ENCODE measurements at places on chromosomes 13 and 19. TPM values are rescaled to one million over a fixed set of nuclear protein-coding genes. Genes with fewer than 3 reads are reported as not detected.

GSX1 gene
- total RNA-seq, result not detected

MRPS31 gene
- total RNA-seq, result 8.3 TPM

DNA sequence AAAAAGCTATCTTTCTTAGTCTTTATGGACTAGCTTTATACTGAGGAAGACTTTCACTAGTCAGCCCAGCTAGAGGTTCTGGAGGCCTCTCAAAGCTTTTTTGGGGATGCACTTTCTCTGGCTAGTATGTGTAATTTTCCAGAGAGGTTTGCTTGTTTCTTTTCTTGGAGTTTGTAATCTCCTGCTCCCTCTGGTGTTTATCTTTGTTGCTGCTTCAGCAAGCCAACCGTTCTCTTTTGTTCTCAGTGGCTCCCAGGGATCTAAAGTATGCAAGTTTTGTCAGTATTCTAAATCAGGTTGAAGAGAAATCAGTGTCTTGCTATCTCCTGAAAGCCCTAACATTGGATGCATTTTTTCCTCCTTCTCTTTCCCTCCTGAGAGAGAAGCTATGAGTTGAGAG lies 121.1 kb upstream of the MYO16 start:
- no peak for DNase-seq
- H3K4me3 ChIP-seq, result no peak overlapping the region
- H3K36me3 ChIP-seq, result no peaks in the 10 kb centered on the region
- no peak overlapping the region for H3K27ac ChIP-seq
- no peaks in the 10 kb centered on the region for H3K27me3 ChIP-seq
- H3K4me1 ChIP-seq, result no peaks in the 10 kb centered on the region

- no peak overlapping the region for H3K4me3 ChIP-seq
- H3K4me1 ChIP-seq, result peaks cover 17% of the 10 kb centered on the region
- no peaks in the 10 kb centered on the region for H3K27me3 ChIP-seq
- no peak overlapping the region for H3K27ac ChIP-seq
- DNase-seq, result no peak
These were observed 10.5 kb downstream of the AP1M1 start for GRCh38 chr19:16208064-16208759.

TTYH1 gene
- total RNA-seq, result not detected

GRCh38 chr19:38135150-38135998 lies 88.6 kb downstream of the DPF1 start:
- no peaks in the 10 kb centered on the region for H3K27me3 ChIP-seq
- H3K27ac ChIP-seq, result no peak overlapping the region
- no peaks in the 10 kb centered on the region for H3K4me1 ChIP-seq
- H3K36me3 ChIP-seq, result no peaks in the 10 kb centered on the region
- DNase-seq, result no peak
- no peak overlapping the region for H3K4me3 ChIP-seq

DNA sequence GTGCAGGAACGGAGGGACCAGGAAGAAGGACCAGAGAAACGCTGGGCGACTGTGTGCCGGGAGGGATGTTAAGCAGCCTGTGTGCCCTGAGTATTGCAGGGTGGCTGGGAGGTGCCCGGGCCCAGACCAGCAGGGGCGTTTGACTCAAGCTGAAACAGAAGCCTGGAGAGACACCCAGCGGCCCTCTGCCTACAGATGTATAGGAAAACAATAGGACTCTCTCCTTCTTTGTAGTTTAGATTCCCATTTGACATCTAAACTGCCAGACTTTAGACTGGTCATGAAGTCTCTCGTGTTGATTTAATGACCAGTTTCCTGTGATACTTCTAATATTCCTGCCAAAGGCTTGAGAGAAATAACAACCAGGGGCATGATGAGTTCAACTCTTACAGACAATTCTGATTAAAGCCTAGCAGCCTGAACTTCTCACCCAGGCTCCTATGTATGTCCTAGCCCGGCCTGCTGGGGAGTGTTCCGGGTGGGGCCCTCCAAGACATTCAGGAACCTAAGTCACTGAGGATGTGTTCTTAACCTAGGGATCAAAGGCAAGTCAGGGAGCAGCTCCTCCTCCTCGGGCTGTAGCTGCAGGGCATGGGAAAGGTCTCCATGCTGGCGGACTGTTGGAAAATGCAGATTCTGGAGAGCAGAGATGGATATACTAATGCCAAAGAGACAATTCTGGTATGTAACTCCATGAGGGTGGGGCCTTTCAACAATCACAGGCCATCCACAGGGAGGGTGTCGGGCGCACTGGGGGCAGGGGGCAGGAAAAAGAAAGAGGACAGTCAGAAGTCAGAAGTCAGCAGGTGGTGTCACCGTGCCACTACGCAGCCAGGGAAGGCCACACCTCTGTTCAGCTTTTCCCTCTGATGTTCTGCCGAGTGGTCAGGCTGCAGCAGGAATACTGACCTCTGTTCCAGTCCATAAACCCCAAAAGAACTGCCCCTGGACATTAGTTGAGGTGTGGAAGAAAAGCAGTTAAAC lies 131.8 kb downstream of the STARD13 start:
- no peak overlapping the region for H3K27ac ChIP-seq
- H3K27me3 ChIP-seq, result no peaks in the 10 kb centered on the region
- H3K4me1 ChIP-seq, result no peaks in the 10 kb centered on the region
- H3K36me3 ChIP-seq, result no peaks in the 10 kb centered on the region

GRCh38 chr13:96835546-96835945 lies 158.7 kb downstream of the OXGR1 start:
- H3K4me1 ChIP-seq, result no peaks in the 10 kb centered on the region
- no peak overlapping the region for H3K4me3 ChIP-seq

DNA sequence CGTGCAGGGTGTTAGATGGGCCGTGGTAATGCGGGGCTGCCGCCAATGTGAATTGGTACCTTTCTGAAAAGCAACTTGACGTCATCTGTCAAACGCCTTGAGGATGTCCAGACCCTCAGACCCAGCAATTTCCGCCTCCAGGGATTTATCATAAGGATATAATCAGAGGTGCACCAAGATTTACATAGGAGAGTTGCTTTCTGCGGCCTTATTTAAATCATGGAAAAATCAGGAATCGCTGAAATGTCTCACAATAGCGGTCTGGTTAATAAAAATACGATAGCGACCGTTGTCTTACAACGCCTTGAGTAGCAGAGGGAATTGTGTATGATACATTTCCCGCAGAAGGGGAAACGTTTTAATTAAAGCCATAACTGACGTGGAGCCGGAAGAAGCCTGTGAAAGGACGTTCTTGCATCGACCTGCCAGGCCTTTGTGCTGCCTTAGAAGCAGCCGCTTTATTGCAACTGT lies 32.3 kb upstream of the NDUFS7 start:
- no peak for DNase-seq
- H3K36me3 ChIP-seq, result no peaks in the 10 kb centered on the region
- H3K4me3 ChIP-seq, result no peak overlapping the region

DNA sequence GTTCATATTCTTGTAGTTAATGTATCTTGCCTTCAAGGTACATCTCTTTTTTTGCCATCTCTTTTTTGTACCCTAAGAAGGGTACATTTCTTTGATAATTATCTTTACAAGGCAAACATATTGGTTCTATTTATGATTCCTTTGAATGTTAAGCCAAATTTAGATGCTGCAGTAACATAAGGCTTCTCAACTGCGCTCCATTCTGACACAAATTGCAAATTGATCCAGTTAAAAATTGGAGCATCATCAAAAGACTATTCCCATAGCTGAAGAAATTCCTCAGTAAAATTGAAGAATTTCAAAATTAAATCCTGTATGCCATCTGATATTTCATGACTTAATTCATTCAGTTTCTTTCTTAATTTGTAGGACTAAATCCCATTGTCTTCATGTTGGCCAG lies 2.7 kb upstream of the ZNF780A start:
- H3K4me1 ChIP-seq, result peaks cover 6% of the 10 kb centered on the region
- H3K27ac ChIP-seq, result no peak overlapping the region
- no peak for DNase-seq
- H3K36me3 ChIP-seq, result no peaks in the 10 kb centered on the region
- H3K4me3 ChIP-seq, result no peak overlapping the region

GRCh38 chr13:66558506-66558905 lies 671.6 kb downstream of the PCDH9 start:
- H3K27me3 ChIP-seq, result no peaks in the 10 kb centered on the region
- H3K27ac ChIP-seq, result no peak overlapping the region
- DNase-seq, result no peak
- no peaks in the 10 kb centered on the region for H3K4me1 ChIP-seq
- H3K36me3 ChIP-seq, result no peaks in the 10 kb centered on the region

DNA sequence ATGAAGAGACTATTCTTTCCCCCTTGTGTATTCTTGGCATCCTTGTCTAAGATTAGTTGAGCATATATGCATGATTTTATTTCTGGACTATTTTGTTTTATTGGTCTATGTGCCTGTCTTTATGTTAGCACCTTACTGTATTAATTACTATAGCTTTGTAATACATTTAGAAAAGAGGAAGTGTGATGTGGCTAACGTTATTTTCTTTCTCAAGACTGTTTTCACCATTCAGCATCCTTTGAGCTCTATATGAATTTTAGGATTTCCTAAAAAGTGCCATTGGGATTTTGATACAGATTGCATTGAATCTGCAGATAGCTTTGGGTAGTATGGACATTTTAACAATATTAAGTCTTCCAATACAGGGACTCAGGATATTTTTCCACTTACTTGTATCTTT lies 37.5 kb upstream of the PCDH20 start:
- H3K36me3 ChIP-seq, result no peaks in the 10 kb centered on the region
- DNase-seq, result no peak
- no peak overlapping the region for H3K27ac ChIP-seq
- H3K27me3 ChIP-seq, result no peaks in the 10 kb centered on the region
- no peaks in the 10 kb centered on the region for H3K4me1 ChIP-seq

DNA sequence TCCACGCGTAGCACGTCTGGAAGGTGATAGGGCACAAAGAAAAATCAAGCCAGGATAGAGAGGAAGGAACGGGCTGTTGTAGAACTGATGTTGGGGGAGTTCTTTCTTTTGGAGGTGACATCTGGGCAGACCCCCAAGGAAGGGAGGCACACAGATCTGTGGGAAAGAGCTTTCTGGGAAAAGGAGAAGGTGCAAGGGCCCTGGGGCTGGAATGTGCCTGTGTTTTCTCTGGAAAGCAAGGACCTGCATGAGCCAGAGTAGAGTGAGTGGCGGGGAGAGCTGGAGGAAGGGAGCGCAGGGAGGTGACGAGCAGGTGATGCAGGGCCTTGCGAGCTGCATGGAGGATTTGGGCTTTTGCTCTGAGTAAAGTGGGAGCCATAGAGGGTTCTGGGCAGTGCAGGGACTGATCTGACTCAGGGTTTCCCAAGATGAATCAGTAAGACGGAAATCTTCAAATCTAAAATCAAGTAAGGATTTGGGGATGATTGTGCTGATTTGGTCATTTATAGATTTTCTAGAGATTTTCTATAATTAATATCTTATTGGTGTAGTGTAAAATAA lies 30.8 kb downstream of the SMARCA4 start:
- DNase-seq, result no peak
- H3K4me3 ChIP-seq, result no peak overlapping the region
- no peaks in the 10 kb centered on the region for H3K4me1 ChIP-seq
- no peaks in the 10 kb centered on the region for H3K27me3 ChIP-seq
- H3K36me3 ChIP-seq, result peaks cover 62% of the 10 kb centered on the region

KLF1 gene
- not detected for total RNA-seq

DNA sequence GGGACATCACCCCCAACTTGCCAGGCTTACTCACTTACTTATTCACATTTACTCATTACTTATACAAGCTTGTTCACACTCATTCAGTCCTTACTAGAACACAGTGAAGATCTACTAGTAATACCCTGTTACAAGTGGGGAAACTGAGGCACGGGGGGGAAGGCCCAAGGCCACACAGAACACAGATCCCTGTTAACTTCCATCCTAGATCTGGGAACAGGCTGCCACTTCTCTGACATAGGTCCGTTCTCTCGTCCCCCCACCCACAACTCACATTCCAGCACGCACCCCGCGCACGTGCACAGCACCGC lies 1.5 kb upstream of the NRTN start:
- H3K27me3 ChIP-seq, result peaks cover 26% of the 10 kb centered on the region
- no peak for DNase-seq

DNA sequence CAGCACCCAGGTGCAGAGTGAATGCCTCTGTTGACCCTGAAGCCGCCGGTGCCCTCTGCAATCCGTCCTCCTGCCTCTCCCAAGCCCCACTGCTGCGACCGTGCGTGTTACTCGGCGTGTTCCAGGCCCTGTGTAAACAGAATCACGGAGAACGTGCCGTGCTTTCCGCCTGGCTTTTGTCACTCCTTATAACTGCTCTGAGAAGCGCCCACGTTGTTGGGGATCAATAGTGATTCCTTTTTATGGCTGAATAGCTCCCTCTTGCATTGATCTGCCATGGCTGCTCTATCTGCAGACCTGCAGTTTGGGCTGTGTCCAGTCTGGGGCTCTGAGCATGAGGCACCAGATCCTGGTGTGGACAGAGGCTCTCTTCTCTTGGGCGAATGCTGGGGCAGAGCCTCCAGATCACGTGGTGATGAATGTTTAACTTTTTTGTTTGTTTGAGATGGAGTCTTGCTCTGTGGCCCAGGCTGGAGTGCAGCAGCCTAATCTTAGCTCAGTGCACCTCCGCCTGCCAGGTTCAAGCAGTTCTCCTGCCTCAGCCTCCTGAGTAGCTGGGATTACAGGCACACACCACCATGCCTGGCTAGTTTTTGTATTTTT lies 15.8 kb downstream of the ADPRHL1 start:
- no peaks in the 10 kb centered on the region for H3K36me3 ChIP-seq
- no peak overlapping the region for H3K27ac ChIP-seq
- no peak overlapping the region for H3K4me3 ChIP-seq
- no peak for DNase-seq

BCAM gene
- total RNA-seq, result not detected

PRR20E gene
- total RNA-seq, result not detected

- H3K4me3 ChIP-seq, result no peak overlapping the region
- no peaks in the 10 kb centered on the region for H3K36me3 ChIP-seq
- H3K27me3 ChIP-seq, result no peaks in the 10 kb centered on the region
- H3K27ac ChIP-seq, result no peak overlapping the region
- DNase-seq, result no peak
- peaks cover 9% of the 10 kb centered on the region for H3K4me1 ChIP-seq
These were observed 7.5 kb upstream of the SBNO2 start for GRCh38 chr19:1181606-1182005.

DNA sequence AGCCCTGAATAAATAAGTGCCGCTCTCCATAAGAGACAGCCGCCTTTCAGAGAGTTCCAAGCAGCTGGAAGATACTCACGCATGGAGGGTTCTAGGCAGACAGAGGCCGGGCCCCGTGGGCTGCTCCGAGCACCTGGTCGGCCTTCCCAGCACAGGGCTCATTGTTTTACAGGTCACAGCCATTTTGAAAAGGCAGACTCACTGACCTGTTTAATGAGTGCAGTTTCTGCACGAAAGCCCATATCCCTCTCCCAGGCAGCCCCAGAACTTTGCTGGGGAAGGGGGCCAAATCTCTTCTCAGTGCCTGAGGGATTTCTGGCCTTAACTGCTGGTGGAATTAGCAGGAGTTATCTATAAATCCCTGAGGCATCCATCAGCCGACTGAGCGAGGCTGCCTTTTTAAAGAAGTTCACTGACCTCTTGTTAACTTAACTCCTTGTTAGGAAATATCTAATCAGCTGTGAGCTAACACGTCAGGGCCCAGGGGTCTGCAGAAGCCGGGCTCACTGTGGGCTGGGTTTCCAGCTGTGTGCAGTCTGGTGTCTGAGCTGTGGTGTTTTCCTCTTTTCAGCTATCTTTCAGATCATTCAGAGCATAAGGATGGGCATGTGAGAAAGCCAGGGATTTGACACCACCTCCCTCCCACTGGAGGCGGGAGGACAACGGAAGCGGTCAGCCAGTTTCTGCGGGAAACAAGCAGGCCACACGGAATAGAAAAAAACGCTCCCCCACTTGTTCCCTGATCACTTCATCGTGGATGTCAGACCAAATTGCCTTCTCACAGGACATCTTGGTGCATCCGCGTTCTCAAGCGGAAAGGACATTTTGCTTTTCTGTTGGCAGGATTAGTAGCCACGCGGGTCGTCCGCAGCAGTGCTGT lies 23.3 kb downstream of the SERP2 start:
- H3K36me3 ChIP-seq, result no peaks in the 10 kb centered on the region
- H3K27me3 ChIP-seq, result no peaks in the 10 kb centered on the region
- no peaks in the 10 kb centered on the region for H3K4me1 ChIP-seq
- H3K27ac ChIP-seq, result no peak overlapping the region
